ENCODE measurements at places on chromosomes 1 and 21. TPM values are rescaled to one million over a fixed set of nuclear protein-coding genes. Genes with fewer than 3 reads are reported as not detected.

DNA sequence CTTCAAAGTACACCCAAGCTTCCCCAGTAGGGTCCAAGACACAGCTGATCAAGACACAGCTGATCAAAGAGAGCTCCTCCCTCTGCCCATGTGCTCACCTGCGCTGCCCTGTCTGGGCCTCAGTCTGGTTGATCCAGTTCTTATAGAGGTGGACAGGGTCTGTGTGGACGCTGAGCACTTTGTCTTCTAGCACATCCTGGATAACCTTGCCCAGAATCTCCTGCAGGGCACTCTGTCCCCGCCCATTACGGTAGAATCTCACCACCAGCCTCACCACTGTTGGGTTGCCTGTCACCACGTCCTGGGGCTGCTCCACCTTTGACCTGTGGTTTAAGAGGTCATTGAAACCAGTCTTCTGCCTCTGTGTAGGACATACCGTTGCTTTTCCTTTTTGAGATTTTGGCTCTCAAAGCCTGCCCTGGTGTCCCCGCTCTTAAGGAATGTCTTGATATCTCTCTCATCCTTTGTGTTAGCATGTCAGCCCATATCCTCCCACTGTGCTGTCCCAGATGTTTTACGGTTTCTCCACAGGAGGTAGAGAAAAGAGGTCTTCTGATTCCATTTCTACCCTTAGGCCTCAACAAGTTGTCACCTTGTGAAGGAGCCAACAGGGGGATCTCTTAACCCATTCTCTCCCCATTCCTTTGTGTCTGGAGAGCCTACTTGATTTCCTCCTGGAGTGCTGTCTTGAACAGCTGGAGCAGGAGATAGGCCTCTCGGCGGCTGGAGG is 33.5 kb downstream of the IQGAP3 start:
- no peak for DNase-seq

DNA sequence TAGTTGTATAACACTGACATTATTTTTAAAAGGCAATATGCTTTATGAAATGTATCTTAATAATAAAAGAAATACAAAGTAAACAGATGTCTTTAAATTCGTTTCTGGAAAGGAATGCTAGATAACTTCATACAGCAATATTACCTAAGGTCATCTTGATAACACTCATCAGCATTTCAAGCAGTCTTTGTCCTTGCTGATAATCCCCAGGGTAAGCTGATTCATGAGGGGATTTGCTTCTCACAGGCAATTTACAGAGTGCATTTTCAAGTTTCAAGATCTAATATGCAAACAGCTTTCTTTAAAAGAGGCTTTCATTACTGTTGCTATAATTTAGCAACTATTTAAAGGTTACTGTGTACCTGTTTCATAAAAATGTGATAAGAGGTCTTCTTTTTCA is 75.2 kb upstream of the NEK2 start:
- DNase-seq, result no peak

GRCh38 chr1:3683197-3683596 is 30.9 kb downstream of the TP73 start:
- no peak for DNase-seq

DNA sequence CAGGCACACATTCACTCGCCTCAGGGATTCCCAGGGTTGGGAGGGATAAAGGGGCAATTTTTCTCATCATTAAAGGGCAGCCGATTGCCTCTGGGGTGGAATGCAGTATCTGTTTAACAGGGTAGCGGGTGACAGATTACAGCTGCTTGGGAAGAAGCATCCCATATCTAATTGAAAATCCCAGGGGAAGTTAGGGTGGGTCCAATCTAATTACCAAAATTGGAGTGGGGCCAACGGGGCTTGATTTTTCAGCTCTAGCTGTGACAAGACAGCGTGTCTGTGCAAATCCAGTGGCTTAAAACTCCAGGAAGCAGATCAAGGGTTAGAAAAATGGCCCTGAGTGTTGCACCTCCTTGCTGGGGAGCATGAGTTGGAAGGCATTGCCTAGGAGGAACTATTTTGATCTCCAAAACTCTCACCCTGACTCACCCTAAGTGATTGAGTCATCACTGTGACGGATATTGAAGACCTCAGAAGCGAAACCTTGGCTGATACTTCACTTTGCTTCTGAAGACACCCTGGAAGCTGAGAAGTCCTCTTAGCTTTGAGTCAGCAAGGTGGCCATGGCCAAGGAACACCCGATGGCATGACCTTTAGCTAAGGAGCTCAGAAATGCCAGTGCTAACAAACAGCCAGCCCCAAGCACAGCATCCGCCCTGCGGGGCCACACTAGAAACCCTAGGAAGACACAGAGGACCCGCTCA is 46.0 kb downstream of the GRHL3 start:
- no peak for DNase-seq

- DNase-seq, result no peak
Measured at GRCh38 chr1:242139442-242139841, 140.5 kb upstream of the MAP1LC3C start.

DNA sequence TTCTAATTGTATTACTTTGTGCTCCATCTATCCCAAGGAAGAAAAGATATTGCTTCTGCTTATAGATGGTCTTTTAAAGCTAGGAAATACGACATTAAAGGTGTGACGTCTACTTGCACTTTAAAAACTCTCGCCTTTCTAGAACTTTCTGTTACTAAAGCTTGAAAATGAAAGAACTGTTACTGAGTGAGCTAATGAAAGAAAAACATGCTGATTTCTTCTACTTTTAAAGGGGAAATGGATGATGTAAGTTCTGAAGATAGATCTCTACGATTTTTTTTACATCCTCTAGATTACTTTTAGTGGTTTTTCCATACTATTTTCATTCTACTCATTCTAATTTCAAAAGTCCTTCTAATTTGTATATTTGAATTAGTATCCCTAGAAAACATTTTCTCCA is 387.5 kb downstream of the USP25 start:
- no peak for DNase-seq

DNA sequence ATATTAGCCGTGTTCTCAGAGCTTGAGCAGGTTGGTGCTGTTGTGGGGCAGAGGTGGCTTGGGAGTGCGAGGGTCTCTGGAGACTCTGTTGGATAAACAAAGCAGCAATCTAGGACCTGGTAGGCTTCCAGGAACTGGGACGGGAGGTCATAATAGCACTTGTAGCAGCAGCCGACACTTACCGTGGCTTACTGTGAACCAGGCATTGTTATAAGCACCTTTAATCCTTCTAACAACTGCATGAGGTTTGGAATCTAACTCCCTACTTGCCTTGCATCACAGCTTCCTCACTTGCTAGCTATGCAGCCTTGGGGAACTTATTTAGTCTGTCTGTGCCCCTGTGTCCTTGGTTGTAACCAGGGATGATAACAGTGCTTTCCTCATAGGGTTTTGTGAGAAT is 94.9 kb downstream of the NAV1 start:
- DNase-seq, result no peak

Gene PRAMEF27
- not detected for total RNA-seq

DNA sequence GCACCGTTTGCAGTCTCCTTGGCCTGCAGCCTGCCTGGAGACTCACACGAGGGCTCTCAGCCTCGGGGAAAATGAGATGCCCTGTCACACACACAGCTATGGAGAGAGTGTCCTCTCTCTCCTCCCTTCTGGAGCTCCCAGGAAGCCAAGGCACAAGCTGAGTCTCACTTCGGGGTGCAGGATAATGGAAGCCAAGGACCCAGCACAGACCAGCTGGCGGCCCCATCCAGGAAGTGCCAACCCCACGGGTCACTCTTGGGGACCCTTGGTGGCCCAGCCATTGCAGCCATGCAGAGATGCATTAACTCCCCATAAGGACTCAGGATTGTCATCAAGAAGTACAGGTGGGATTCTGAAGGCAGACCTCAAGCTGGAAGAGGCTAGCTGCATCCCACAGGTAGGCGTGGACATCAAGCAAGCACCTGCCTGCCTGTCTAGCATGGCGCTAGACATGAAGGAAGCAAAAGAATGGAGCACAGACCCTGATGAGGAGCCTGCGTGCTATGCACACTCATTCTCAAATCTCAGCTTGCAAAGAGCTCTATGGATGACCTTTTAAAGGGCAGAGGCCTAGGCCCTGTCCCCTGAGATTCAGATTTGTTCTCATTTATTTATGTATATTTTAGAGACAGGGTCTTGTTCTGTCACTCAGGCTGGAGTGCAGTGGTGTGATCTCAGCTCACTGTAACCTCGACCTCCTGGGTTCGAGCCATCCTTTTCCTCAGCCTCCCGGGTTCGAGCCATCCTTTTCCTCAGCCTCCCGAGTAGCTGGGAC is 49.9 kb downstream of the IRF2BP2 start:
- no peak for DNase-seq

- DNase-seq, result no peak
Measured at GRCh38 chr1:239761509-239761908, 330.2 kb upstream of the FMN2 start.

GRCh38 chr1:44345187-44345775 is 9.8 kb downstream of the ERI3 start:
- no peak for DNase-seq

DNA sequence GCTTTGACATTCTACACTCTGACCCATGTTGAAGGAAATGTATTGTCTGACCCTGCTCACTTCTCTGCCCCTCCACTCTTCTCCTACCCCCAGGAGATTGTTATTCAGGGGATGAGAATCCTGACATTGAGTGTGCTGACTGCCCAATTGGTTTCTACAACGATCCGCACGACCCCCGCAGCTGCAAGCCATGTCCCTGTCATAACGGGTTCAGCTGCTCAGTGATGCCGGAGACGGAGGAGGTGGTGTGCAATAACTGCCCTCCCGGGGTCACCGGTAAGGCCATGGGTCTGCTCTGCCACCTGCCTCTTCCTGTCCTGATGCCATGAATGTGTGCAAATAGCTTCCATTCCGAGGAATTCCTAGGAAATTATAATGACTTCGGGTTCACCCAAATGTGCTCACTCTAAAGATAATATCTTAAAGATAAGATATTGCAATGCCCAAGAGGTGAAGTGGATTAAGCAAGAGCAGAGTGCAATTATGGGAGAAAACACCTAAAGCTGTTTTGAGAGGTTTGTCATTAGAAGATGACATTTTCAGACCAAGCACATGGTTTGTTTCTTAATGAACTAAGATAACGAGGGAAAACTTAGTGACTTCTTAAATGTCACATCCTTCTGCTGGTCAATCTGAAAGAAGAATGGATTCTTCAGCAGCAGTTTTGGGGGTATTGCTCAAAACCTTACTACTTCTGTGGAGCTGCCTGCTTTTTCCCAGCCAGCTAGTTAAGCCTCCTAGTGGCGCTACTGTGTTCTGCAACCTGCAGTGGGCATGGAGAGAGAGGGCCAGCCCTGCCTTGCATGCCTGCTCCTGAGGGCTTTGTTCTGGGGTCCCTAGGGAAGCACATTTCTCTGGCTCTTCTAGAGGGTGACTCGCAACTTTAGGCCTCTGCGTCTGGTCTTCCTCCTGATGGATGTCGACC is 41.6 kb downstream of the LAMC2 start:
- peak; percentile 20 for DNase-seq

DNA sequence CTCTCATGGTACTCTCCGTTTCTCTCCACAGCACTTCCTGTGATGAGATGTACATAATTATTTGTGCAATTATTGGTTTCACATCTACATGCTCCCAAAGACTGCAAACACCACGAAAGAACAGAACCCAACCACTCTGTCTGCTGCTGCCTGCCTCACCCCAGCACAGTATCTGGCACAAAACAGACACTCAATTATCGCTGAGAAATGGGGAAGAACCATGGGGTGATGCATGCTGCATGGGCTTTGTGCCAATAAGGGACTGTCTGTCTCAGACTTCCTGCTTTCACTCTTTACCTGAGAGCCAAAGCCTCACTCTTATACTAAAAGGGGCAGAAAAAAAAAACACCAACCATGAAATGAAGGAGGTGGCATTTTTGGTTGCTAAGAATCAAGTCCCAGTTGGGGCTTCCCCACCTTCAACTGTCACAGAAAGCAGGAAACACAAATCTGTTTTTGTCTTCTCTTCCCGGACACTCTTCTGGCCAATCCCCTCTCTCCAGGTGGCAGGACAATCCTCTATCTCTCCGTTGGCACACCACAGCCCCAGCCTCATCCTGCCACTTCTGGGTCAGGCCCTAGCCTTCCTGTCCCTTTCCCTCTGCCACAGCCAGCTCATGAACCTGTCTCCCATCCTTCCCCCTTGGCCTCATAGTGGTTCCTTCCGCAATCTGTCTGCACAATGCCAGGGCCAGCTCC is 82.0 kb downstream of the TGFBR3 start:
- no peak for DNase-seq

GRCh38 chr1:19798486-19799229 is 1.1 kb downstream of the TMCO4 start:
- no peak for DNase-seq

DNA sequence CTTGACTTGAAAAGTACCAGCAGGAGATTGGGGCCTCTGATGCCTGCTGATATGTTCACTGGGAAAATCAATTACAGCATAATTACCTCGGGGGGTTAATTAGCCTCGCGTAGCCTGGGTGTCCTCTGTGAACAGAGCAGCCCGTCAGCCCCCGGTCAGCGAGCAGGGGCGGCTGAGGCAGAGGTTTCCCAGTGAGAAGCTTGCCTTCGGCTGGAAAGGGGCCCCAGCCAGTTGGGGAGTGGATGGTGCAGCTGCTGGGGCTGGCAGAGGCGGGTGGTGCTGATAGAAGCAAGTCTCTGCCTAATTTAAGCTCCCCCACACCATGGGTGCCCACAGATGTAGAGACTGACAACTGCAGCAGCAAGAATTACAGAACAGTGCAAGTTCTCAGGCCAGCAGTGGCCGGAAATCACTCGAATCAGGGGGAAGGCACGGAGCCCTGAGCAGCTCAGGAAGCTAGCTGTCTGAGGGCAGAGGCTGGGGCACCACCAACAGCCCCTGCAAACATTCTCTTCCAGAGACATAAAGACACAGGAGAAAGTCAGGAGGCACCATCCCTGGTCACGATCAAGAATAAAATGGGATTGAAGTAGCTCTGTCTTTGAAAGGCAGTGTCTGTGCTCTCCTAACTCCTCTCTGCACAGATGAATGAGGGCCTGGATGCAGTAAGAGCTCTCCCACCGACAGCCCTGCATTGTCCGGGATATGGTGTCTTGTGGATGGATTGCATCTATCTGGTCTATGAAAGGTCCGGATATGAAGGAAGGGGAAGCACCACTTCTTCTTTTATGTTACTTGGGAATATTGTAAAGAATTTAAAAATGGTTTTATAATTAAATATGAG is 166.5 kb upstream of the CD34 start:
- no peak for DNase-seq

DNA sequence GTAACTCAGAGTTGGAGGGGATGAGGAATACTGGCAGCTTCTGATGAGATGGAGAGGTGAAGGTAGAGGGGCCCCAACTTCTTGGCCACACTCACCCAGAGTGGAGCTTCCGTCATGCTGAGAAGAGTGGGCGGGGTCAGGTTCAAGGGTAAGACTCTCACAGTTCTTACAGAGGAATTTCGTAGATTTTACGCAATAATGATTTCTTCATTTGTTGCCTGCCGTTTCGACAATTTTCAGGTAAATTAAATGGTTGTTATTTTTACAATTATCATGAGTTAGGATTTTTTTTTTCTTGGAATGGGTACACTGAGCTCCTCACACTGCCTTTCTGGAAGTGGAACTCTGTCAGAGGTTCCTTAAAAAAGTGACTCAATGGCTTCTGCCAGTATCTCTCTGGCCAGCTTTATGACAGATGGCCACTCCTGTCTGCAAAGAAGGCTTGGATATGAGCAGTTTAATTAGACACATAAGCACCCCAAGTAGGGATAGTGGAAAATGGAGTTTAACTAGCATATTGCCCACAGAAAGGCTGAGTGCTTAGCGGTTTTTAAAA is 13.8 kb upstream of the NLRP3 start:
- DNase-seq, result no peak
